M059J (cell line): ENCODE measurements at places on chromosomes 16 and 17.
A peak's percentile ranks its signal among the peaks of the same experiment; 100 is the strongest.

DNA sequence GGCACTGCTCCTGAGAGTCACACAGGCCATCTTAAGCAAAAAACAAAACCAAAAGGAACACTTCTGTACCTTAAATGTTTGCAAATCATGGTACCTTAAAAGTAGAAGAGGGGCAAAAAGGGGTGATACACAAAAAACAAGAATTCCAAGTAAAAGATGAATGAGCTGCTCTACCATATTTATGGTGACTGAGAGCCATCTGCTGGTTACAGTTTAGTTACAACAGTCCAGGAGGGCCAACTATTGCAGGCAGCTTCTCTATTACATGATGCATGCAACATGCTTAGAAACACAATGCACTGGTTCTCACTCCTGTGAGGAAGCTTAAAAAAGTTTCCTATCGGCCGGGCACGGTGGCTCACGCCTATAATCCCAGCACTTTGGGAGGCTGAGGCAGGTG, 53.5 kb downstream of the STX8 start:
- DNase-seq = peak; percentile 40

DNA sequence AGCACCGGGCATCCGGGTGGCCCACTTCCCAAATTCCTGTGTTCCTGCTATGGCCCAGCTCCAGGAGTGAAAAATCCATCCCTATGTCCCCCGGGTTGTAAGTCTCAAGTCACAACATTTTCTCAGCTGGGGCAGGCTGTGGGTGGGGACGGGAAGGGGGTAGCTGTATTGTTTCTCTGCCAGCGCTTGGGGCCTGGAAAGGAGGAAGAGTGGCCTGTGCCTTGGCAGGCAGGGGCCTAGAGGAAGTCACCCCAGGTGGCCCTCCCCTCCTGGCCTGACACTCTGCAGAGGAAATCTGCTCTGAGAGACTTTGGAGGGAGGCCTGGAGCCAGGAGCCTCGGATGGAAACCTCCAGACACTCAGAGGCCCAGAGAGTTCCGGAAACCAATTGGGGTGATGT, 10.6 kb upstream of the SCN4A start:
- no peak for DNase-seq

- no peak for DNase-seq
These were observed 21.1 kb downstream of the GAS7 start for GRCh38 chr17:10177131-10177912.

DNA sequence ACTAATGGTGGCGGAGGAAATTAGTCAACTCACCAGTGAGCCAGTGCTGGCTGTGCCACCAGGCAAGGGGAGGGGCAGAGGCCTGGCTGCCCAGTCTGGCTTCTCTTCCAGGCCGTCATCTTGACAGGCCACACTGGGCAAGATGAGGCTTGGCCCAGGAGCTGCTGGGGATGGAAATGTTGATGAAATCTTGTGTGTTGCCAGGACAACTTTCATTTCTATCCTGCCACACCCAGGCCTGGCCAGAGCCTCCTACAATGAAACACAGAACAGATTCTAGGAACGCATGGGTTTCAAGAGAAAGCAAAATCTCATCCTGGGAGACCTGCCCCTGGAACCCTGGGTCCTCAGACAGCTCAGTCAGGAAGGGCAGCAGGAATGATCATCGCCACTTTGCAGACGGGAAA, 9.3 kb downstream of the HEXIM2 start:
- peak; percentile 93 for DNase-seq

DNA sequence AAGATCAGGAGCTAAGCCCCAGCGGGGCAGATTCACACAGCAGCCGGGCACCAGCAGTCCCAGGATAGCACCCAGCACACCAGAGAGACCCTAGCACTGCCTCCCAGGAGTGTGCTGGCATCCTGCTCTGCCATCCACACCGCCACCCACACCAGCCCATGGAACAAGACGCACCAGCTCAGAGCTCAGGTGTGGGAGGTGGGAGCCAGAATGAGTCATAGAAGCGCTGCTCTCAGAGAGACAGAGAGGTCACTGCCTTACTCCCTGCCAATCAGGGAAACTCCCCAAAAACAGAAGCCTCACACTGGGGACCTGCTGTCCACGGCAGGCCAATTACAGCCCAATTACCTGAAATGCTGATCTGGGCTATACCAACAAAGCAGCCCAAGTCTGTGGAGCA, 64.9 kb downstream of the CDYL2 start:
- peak; percentile 54 for DNase-seq

DNA sequence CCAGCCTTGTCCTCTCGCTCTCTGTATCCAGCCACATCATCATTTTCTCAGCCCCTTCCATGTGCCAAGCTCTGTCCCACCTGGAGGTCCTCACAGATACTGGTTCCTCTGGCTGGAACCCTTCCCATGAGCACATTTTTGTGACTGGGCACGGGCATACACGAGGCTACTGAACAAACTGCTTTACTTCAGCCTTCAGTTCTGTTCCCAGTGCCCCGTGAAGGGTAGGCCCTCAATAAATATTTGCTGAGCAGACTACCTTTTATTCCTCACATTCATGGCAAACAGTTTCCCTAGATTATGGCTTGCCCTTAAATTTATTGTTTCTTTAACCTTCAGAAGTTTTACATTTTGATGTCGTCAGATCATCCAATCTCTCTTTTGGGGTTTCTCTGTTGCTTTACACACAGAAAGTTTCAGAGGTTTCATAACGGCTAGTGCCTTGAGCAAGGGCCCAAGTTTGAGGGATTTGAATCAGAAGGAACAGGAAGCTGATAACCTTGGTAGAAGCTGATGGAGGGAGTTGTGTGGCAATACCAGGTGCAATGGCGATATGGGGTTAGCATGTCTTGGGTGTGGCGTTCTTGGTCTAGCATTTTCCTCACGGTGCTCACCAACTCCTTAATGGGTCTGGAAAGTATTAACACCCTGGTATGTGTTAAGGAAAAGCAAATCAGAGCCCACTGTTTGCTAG, 27.8 kb downstream of the TMEM92 start:
- DNase-seq = no peak

DNA sequence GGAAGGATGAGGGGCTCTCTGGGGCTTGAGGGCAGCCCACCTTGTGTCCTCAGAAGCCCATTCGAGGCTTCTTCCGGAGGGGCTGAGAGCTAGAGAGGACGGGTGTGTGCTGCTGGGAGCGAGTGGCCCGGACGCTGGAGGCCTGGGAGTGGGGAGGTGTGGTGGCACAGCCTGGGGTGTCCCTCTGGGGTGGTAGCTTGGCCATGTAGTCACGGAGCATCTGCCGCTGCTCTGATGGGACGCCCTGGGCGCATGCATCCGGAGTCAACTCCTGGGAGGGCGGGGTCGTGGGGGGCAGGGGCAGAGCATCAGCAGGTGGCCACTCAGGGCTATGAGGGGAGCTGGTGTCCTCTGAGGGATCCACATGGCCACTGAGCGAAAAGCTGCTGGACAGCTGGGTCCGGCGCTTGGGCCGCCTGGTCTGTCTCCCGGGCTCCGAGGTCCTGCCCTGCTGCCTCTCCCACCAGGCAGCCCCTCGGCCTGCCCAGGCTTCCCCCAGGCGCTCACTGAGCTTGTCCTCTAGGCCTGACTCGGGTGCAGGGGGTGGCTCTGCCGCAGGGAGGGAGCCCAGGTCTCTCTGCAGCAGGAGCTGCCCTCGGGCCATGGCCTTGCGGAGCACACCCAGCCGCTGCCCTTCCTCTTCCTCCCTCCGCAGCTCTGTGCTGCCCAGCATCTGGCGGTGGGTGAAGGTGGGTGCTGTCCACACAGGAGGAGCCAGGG, 7.8 kb downstream of the TAF1C start:
- no peak for DNase-seq

DNA sequence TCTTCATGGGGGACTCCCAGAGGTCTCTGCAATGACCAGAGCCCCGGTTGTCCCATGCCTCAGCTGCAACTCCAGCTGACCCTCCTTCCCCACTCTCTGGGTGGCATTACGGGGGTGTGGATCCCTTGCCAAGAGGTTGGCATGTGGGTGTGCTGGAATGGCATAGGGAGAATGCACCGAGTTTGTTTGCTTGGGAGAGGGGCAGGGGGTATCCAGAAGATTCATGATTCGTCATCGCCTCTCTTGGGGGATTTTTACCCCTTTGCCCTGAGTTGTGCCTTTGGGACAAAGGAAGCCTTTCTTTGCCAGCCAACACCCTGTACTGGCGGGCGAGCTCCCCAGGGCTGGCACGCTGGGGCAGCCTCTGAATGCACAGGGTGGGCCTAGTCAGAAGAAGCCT, 6.5 kb downstream of the ERBB2 start:
- no peak for DNase-seq

- DNase-seq = no peak
These were observed 243.5 kb upstream of the CCL2 start for GRCh38 chr17:34011599-34011998.

DNA sequence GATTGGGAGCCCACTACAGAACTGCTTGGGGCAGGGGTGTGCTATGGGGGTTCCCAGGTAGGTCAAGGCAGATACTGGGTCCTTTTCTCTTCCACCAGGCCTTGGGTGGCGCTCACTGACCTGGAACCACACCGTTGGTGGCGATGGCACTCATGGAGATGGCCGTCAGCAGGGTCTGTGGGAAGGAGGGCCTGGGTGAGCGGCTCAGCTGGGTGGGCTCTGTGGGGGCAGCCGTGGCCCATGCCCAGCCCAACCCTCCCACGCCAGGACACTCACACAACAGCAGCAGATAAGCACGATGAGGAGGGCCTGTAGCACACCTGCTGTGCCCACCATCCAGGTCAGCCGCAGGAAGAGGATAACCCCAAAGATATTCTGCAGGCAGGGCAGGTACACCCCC, 10.8 kb downstream of the SLC12A4 start:
- no peak for DNase-seq
